Naive thymus-derived CD8-positive, alpha-beta T cell (primary cell): ENCODE measurements at places on chromosomes 13 and 19.

DNA sequence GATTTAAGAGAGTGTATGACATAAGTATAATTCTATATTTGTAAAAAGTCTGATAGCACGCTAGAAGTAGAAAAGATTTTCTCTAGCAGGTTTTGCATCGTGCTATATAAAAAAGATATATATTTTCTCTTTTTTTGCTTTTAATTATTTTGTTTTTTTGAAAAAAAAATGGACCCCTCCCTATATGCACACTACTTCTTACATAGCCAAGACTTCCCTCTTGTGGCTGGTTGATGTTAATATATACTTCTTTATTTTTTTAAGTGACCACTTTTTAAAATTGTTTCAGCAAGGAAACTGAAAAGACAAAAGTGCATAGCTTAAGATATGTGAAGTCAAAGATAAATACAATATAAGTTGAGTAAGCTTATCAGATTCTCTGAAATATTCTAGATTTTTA, 1202.8 kb downstream of the DIAPH3 start:
- no peak for DNase-seq

DNA sequence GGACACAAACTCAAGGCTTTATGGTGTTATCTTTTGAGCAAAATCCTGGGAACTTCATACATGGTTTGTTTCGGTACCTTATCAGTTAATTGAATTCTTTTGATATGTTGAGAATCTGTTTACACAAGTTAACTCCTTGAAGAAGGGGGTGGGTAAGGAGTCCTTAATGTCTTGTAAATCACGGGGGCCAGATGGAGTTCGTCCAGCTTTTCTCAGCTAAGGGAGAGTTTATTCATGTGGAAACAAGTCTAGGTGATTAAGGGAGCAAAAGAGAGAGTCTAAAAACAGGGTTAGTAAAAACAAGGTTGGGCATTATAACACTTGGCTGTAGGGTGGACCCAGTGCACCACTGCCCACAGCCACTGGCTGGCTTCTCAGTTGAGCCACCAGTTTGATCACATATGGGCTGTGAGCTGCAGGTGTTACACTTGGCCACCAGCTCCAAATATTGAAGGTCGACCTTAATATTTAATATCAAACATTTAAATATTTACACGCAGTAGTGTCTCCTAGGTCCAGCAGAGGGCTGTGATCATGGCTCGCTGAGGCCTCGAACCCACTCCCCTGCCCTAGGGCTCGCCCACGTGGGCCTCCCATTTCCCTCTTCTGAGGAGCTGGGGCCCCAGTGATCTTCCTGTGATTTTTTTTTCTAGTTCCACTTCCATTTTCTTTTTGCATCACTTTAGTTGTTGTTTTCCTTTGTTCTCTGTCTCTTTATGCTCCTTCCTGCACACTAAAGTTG, 21.0 kb upstream of the ZNF43 start:
- DNase-seq, result no peak

GRCh38 chr19:34428549-34429285, 536 bp downstream of the UBA2 start:
- no peak for DNase-seq

DNA sequence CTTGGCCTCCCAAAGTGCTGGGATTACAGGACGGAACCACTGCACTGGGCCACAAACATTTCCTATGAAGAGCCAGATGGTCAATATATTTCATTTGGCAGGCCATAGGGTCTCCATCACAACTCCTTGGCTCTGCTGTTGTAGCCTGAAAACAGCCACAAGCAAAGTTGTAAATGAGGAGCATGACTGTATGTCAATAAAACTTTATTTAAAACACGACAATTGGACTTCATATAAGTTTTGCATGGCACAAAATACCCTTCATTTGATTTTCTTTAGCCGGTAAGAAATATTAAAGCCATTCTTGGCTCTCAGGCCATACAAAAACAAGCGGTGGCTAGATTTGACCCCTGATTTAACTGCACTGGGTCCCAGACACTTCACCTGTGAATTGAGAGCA, 3.1 kb upstream of the FPR1 start:
- no peak for DNase-seq

DNA sequence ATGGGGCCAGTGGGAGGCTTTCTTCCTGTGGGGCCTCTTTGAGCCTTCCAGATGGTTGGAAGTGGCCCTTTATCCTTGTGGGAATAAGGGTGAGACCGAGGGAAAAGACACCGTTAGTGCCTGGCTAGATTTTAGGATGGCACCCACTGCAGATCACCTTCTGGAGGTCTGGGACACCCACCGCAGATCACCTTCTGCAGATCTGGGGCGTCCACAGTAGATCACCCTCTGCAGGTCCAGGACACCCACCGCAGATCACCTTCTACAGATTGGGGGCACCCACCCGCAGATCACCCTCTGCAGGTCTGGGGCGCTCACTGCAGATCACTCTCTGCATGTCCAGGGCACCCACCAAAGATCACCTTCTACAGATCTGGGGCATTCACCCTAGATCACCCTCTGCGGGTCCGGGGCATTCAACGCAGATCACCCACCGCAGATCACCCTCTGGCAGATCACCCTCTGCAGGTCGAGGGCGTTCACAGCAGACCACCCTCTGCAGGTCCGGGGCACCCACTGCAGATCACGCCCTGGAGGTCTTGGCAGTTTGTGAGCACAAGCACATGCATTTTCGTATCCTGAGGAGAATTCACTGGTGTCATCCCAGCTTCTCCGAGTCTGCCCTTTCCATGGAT, 153.4 kb upstream of the TSHZ3 start:
- no peak for DNase-seq

DNA sequence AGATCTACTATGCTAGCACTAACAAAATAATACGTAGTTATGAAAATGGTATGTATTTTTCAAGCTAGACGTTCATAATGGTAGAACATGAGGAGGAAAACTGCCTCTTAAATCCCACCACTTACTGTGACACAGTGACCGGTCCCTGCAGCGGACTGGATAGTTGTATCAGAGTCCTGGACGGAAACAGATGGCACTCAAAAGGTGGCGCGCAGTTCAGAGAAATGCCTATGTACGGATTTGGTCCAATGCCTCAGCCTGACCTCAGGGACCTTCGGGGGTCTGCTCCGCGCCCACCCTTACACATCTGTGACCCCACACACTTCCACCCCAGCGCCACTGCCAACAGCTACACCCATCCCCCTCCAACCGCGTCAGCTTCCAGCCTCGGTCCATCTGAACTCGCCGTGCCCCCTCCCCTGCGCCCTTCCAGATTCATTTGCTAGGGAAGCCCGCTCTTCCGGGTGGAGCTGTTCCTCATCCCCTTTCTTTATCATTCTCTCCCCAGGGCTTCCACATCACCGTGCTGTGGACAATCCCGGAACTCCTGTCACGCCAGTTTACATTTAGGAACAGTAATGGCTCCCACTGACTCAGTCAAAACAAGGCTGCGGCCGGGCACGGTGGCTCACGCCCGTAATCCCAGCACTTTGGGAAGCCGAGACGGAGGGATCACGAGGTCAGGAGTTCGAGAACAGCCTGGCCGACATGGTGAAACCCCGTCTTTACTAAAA, 792 bp upstream of the LENG8 start:
- DNase-seq, result peak; percentile 29

GRCh38 chr13:21894091-21894490, 223.2 kb downstream of the FGF9 start:
- no peak for DNase-seq

- DNase-seq, result no peak
Observed at GRCh38 chr13:32889986-32890565, 126.1 kb upstream of the KL start.

- no peak for DNase-seq
Observed at GRCh38 chr19:33445442-33446329, 72.2 kb downstream of the CEBPG start.

DNA sequence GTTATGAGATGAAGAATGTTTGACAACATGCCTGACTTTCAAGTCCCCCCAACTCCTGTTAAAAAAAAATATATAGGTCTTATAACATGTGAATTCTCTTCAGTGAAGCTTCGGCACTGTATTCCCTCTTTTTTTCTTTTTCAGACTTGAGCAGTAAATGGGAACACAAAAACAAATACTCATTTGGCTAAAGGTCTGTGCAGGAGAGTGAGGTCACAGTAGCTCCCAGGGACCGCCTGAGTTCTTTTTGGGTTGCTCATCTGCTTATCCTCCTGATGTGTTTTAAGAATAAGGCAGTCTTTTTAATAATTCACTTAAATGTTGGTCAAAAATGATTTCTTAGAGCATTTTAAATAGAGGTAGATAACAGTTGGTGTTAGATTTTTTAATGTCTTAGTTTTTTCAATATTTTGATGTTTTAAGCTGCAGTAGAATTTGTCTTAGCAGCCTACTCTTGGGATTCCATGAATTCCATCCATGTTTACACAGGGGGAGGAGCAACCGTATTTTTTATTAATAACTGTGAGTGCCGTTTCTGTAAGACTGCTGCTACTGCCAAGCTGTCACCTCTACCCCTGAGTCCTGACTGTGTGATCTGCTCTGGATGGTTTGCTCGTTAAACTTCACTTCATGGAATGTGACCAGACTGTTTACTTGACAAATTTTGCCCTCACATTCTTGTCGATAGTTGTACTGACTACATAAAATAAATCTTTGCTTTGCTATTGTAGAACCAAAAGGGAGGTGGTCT, 14.9 kb downstream of the HNRNPM start:
- no peak for DNase-seq

DNA sequence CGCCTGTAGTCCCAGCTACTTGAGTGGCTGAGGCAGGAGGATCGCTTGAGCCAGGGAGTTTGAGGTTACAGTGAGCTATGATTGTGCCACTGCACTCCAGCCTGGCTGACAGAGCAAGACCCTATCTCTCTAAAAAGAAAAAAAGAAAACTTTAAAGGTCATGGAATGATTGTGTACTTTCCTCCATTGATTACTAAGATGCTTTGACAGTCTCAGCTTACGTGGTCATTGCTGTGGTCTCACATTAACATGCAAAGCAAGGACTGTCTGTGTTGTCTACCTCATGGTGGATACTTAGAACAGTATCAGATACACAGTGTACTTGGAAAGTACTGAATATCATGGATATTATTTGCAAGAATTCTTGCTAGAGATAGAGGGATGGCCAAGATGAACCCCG, 14.0 kb upstream of the TNFSF14 start:
- no peak for DNase-seq

GRCh38 chr13:64130171-64130570, 2714.5 kb upstream of the PCDH20 start:
- DNase-seq, result no peak

DNA sequence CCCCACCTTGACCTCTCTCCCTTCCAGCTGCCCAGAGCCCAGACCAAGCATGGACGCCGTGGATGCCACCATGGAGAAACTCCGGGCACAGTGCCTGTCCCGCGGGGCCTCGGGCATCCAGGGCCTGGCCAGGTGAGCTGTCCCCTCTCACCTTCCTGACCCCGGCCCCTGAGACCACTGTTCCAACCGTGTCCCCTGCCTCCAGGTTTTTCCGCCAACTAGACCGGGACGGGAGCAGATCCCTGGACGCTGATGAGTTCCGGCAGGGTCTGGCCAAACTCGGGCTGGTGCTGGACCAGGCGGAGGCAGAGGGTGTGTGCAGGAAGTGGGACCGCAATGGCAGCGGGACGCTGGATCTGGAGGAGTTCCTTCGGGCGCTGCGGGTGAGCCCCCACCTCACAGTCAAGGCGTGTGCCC, 312 bp downstream of the CAPS start:
- DNase-seq, result no peak

DNA sequence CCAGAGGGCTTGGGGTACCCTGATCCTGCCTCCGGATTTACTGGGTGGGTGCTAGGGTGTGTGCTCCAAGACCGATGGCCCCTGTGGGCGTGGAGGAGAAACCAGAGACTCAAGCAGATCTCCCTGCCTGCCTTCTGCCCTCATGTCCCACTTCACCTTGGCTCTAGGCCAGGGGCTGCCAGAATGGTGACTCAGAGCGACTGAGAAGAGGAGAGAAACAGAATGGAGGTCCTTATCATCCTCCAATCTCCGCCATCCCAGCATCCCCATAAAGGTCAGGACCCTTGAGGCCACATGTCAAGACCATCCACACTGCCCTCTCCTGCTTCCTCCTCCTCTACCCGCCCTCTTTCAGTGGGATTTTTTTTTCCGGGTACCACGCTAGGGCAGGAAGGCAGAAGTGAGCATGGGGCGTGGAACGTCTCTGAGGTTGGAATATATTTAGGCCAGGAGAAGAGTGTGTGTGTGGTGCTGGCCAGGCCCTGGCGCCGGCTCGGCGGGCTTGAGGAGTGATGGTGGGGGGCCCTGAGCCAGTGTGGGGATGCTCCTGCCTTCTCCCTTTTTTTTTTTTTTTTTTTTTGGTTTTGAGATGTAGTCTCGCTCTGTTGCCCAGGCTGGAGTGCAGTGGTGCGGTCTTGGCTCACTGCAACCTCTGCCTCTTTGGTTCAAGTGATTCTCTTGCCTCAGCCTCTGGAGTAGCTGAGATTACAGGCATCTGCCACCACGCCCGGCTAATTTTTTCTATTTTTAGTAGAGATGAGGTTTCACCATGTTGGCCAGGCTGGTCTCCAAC, 22.3 kb downstream of the IER2 start:
- DNase-seq, result peak; percentile 90

GRCh38 chr19:2500841-2501261, 24.9 kb downstream of the GADD45B start:
- no peak for DNase-seq

DNA sequence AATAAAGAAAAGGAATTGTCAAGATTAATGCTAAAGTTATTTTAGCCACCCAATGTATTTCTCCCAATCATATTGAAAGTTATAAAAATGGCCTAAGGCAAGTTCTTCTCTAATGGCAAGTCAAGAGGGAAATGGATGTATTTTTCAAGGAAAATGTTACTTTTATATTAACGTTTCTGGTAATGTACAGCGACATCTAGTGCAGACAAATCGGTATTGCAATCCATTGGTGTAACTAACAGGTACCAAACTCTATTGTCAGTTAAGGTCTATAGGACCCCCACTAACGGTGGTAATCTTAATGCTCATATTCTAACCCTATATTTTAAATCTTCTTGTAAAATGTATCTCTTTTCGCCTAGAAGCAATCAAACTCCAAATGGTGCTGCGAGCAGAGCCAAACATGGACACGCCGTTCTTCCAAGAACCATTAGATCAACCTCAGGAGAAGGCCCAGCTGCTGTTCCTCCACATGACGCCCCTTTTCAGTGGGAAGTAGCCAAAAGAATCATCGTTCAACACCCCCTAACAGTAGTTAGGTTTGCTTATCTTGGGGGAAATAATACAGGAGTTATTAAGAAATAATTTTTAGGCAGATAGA, 98.5 kb upstream of the PABPC3 start:
- no peak for DNase-seq

- DNase-seq, result no peak
Observed at GRCh38 chr19:7751157-7751783, 3.9 kb upstream of the CD209 start.

- DNase-seq, result peak; percentile 9
Observed at GRCh38 chr13:44088991-44089413, 209.3 kb downstream of the LACC1 start.

- no peak for DNase-seq
Observed at GRCh38 chr19:32104153-32104849, 241.1 kb upstream of the ZNF507 start.
